ENCODE measurements at places on chromosomes 3 and 15.

GRCh38 chr3:155742349-155742965, 2.4 kb downstream of the PLCH1 start:
- no peak for DNase-seq

GRCh38 chr3:99586701-99587100, 51.7 kb upstream of the COL8A1 start:
- DNase-seq: no peak

DNA sequence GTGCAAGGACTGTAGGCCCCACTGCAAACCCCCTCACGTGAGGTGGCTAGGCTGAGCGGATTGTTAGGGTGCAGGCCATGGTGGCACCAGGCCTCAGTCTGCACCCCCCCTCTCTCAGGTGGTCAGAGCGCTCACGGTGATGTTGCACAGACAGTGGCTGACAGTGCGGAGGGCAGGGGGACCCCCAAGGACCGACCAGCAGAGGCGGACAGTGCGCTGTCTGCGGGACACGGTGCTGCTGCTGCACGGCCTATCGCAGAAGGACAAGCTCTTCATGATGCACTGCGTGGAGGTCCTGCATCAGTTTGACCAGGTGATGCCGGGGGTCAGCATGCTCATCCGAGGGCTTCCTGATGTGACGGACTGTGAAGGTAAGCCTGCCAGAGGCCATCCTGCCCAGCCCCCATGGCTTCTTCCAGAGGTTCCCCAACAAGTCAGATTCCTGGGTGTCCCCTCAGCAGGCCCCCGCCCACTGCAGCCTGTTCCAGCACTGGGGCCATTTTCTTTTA, 18.2 kb downstream of the ATRIP start:
- DNase-seq: no peak

- DNase-seq: peak; percentile 1
These were observed 105.8 kb upstream of the ARL6 start for GRCh38 chr3:97658668-97659285.

GRCh38 chr15:31544361-31544760, 217.7 kb downstream of the KLF13 start:
- DNase-seq: no peak

DNA sequence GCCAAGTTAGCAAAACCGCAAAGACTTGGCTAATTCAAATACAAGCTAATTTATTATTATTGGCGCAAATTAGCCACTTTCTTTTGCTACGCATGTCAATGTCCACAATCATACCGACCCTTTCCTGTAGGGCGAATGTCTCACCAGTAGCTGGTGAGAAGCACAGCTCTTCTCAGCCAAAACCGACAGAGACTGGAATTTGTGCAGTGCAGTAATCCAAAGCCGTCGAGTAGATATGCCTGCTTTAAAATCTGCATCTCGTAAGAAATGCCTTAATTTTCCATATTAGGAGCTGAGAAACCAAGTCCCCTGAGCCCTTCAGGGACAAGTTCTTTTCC, 614 bp upstream of the MINDY2 start:
- DNase-seq: no peak

- no peak for DNase-seq
These were observed 314.2 kb upstream of the MCTP2 start for GRCh38 chr15:93917181-93917580.

DNA sequence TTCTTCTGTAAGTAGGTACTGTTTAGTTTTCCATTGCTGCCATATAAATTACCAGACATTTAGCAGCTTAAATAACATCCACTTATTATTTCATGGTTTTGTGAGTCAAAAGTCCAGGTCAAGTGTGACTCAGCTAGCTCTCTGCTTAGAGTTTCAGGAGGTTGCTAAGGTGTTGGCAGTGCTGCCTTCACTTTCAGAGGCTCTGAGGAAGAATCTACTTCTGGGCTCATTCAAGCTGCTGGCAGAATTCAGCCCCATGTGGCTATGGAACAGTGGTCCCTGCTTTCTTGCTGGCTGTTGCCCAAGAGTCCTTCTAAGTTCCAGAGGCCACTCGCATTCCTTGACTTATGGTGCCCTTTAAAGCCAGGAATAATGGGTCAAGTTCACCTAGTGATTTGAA, 4.5 kb downstream of the CFAP44 start:
- no peak for DNase-seq

GRCh38 chr3:122559906-122560305, 4.2 kb downstream of the PARP9 start:
- DNase-seq: no peak

DNA sequence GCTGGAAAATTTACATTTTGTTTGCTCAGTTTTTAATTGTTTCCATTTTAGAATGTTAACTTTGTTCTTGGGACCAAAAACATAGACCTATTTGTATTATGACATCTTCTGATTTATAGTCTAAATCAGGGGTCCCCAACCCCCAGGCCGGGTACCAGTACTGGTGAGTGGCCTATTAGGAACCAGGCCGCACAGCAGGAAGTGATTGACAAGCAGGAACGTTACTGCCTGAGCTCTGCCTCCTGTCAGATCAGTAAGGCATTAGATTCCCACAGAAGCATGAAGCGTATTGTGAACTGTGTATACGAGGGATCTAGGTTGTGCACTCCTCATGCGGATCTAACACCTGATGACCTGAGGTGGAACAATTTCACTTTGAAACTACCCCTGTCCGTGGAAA, 51.9 kb downstream of the GHSR start:
- DNase-seq: no peak

DNA sequence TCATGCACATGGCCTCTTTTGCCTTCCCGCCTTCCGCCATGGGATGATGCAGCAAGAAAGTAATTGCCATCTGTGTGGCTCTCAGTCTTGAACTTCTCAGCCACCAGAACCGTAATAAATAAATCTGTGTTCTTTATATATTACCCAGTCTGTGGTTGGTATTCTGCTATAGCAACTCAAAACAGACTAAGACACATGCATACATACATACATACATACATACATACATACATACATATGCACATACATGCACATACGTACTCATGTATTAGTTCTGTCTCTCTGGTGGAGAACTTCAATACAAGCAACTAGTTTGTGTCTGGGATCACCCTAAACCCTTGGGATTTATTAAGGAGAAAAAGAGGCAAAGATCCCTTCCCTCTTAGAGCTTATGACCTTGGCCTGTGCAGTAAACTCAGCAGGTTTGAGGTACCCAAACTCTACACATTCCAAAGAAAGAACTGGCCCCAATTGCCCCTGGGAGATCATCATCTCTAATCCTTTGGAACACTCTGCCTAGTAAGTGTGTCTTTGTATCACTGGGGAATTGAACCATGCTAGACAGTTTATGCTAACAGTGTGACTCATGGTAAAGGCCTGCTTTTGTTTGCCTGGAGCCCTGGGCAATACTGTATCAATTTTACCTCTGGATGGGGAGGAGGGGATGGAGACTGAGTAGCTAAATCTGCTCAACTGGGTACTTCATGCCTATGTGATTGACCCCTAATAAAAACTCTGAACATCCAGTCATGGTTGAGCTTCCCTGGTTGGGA, 115.6 kb upstream of the LMCD1 start:
- DNase-seq: no peak

GRCh38 chr15:95479308-95479707, 851.2 kb upstream of the NR2F2 start:
- DNase-seq: no peak

GRCh38 chr3:177459401-177459800, 262.1 kb upstream of the TBL1XR1 start:
- DNase-seq: no peak

- no peak for DNase-seq
These were observed 376.7 kb upstream of the PDZRN3 start for GRCh38 chr3:74001436-74001835.
